ENCODE measurements at places on chromosomes 12 and 14. TPM values are rescaled to one million over a fixed set of nuclear protein-coding genes. Genes with fewer than 3 reads are reported as not detected.

GRCh38 chr14:99346470-99347080 is 74.6 kb upstream of the BCL11B start:
- DNase-seq, result no peak

DNA sequence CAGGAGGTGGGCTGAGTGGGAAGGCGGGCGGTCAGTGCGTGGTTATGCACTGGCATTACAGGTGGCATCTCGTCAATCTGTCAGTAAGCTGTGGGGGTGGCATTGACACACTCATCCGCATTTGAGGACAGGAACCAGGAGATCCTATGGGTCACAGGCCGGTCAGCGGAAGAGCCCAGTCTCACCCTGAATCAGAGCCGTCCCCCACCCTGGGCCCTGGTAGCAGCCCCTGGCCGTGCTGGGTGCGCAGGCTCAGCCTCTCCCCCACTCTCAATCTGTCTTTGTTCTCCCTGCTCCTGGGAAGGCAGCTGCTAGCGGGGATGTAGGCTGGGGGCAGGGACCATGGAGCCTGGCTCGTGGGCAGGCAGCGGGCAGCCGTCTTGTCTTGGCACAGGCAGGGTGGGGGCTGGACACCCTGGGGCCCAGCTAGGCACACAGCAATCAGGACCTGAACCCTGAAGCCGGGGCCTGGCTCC is 5.1 kb downstream of the INF2 start:
- no peak for DNase-seq

Gene MUCL1
- not detected for polyA plus RNA-seq

Gene PRICKLE1
- polyA plus RNA-seq, result 43.1 TPM

DNA sequence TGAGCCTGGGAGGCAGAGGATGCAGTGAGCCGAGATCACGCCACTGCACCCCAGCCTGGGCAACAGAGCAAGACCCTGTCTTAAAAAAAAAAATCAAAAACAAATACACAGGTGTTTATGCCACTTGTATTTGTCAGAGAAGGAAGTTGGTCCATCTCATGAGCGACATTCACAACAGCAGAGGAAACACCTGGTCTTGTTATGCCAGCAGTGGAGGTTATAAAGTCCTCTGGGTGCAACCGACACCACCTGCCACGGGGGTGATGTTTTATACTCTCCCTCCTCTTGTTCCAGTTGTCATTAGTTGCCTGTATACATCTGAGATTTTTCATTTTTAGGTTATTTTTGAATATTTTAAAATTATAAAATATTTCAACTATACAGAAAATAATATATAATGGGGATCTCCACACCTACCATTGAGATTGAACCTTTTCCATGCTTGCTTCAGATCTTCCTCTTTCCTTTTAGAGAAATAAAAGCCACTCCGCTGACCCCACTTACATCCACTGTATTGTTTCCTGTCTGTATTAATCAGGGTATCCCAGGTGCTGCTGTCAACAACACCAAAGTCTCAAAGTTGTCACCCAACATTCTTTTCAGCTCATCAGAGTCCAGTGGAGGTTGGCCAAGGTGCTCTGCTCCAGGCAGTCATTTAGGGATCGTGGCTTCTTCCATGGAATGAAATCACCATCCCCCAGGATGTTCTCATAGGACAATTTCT is 65.1 kb downstream of the RNFT2 start:
- no peak for DNase-seq

GRCh38 chr12:57839996-57840395 is 6.5 kb downstream of the CTDSP2 start:
- no peak for DNase-seq

DNA sequence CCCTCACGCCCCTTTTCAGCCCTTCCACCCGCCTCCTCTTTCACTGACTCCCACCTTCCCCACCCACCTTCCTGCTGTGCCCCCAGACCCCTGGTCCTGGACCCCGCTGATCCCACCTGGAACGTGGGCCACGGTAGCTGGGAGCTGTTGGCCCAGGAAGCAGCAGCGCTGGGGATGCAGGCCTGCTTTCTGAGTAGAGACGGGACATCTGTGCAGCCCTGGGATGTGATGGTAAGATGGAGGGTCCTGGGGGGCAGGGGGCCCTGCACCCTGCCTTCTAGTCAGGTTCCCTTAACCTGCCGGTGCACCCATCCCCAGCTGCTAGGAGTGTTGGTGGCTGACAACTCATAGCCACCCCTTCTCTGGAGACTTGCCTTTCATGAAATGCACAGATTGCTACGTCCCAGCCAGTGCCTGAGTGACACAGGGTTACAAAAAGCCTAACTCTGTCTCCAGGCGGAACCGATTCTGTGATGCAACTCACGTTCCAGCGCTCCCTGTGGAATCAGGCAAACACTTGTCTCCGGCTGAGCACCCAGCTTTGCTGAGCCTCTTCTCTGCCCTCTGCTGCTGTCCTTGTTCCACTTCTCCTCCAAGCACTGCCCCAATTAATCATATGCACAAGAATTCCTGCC is 15.0 kb upstream of the OAS2 start:
- no peak for DNase-seq

- no peak for DNase-seq
These were observed 57.9 kb upstream of the CNOT2 start for GRCh38 chr12:70185301-70185700.

Gene LBHD2
- not detected for polyA plus RNA-seq

- no peak for DNase-seq
These were observed 398.3 kb downstream of the RAD51B start for GRCh38 chr14:68217791-68218340.

Gene TRHDE
- 2.1 TPM for polyA plus RNA-seq

- DNase-seq, result no peak
These were observed 151.1 kb downstream of the NUAK1 start for GRCh38 chr12:105987685-105988035.

Gene BICD1
- 20.1 TPM for polyA plus RNA-seq

GRCh38 chr12:22828066-22828465 is 203.1 kb downstream of the ETNK1 start:
- no peak for DNase-seq

GRCh38 chr12:92145481-92145730 is 240 bp downstream of the BTG1 start:
- DNase-seq, result no peak

Gene C3AR1
- 3.9 TPM for polyA plus RNA-seq

- DNase-seq, result no peak
These were observed 20.1 kb upstream of the AKAP5 start for GRCh38 chr14:64444984-64445845.

DNA sequence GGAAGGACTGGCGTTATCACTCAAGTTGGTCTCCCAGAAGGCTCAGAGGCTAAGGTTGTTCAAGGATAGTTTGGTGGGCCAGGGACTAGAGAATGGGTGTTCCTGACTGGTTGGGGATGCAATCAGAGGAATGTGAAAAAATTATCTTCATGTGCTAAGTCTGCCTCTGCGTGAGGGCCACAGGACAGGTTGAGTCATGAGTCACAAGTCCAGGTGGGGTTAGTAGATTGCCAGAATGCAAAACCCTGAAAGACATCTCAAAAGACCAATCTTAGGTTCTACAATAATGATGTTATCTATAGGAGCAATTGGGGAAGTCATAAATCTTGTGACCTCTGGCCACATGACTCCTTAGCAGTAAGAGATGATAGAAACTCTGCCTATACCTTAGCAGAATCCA is 220.1 kb upstream of the EEA1 start:
- DNase-seq, result no peak

GRCh38 chr12:12449533-12450025 is 92.7 kb downstream of the BORCS5 start:
- no peak for DNase-seq

DNA sequence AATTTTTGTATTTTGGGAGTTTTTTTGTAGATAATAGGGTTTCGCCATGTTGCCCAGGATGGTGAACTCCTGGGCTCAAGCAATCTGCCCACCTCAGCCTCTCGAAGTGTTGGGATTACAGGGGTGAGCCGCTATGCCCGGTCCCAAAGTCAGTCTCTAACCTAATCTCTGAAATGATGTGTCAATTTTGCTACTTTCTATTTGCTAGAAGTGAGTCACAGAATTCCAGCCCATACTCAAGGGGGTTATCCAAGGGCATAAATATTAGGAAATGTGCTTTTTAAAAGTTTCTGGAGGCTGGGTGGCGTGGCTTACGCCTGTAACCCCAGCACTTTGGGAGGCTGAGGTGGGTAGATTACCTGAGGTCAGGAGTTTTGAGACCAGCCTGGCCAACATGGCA is 40.5 kb downstream of the RESF1 start:
- DNase-seq, result no peak

GRCh38 chr12:82708061-82708879 is 21.6 kb downstream of the TMTC2 start:
- DNase-seq, result no peak

GRCh38 chr14:50225067-50225973 is 6.1 kb downstream of the SOS2 start:
- peak; percentile 36 for DNase-seq

- DNase-seq, result no peak
These were observed 77.3 kb downstream of the TRHDE start for GRCh38 chr12:72349491-72349890.

Gene VSIG10
- polyA plus RNA-seq, result 28.0 TPM

GRCh38 chr14:34113005-34113511 is 162.2 kb upstream of the EGLN3 start:
- DNase-seq, result no peak

- DNase-seq, result no peak
These were observed 100.6 kb downstream of the LGMN start for GRCh38 chr14:92647797-92648279.

DNA sequence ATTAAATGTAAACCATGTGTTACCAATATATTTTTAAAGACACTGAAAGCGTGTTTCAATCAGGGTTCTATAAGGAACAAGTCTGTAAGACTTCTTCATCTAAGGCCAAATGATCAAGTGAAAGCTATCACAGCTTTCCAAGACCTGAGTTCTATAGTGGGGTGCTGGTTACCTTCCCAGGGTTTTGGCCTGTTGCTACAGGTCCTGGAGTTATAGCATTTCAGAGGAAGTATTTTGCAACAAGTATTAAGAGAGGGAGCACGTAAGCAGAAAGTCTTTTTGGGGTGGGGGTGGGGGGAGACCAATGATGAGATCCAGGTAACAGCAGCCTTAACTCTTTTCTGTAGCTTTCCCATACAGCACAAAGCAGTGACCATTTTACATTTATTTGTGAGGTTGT is 43.8 kb downstream of the FOXN3 start:
- DNase-seq, result no peak

DNA sequence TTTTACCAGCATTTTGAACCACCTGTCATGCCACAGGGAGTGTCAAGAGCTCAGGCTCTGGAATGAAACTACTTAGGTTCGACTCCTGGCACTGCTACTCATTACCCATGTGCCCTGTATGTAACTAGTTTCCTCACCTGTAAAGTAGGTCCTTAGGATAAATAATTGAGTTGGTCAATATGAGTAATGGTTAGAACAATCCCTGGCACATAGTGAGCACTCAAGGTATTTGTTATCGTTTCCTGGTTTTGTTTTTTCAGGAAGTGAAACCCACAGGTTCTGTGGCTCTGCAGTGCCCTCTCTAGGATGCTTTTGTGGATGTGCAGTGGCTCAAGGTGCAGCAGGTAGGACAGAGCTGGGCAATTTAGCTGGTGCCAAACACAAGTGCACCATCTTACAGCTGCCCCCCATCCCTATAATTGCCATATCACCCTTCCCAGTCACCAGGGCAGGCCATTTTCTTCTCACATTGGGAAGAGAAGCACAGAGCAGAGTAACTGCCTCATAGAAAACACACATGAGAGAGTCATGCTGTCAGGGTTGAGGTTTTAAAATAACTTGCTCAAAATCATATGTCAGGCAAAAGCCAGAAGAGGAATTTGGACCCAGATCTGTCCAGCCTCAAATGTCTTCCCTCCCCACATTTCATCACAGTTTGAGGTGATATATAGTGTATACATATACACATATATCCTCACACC is 297.5 kb downstream of the RPAP3 start:
- DNase-seq, result no peak

DNA sequence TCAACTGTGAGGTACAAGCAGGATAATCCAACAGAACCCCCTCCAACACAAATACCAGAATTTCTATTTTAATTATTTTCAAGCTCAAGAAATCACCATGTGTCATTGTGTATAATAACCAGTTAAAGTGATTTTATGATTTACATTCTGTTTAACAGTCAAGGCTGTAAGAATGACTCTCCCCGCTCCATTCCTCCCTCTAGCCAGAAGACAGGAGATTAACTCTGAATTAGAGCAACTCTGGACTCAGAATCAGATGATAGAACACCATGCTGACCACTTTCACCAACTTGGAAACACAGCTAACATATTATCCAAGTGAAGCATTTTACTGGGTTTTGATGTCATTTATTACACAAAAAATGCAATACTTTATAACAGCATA is 71.9 kb downstream of the ATP2B1 start:
- DNase-seq, result no peak

GRCh38 chr12:83082690-83083276 is 396.1 kb downstream of the TMTC2 start:
- DNase-seq, result peak; percentile 27

DNA sequence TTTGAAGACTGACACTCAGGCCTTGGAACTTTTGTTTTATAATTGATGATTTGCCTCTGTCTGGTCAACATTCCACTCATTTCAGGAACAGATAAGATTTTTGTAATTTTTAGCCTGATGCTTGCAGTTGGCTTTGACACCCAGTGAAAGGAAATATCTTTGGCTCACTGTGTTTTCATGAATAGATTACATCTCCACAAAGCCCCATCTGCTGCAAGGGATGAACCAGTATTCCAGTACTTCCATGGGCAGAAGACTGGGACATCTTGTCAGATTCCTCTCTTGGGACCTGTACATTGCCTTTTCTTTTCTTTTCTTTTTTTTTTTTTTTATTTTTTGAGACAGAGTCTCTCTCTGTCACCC is 28.4 kb downstream of the GSG1 start:
- DNase-seq, result no peak

Gene PLCZ1
- polyA plus RNA-seq, result 2.3 TPM

Gene BMAL2
- 4.6 TPM for polyA plus RNA-seq

- no peak for DNase-seq
These were observed 53.0 kb downstream of the ARL6IP4 start for GRCh38 chr12:123033392-123034021.

- no peak for DNase-seq
These were observed 53.3 kb upstream of the STK38L start for GRCh38 chr12:27190761-27191160.

DNA sequence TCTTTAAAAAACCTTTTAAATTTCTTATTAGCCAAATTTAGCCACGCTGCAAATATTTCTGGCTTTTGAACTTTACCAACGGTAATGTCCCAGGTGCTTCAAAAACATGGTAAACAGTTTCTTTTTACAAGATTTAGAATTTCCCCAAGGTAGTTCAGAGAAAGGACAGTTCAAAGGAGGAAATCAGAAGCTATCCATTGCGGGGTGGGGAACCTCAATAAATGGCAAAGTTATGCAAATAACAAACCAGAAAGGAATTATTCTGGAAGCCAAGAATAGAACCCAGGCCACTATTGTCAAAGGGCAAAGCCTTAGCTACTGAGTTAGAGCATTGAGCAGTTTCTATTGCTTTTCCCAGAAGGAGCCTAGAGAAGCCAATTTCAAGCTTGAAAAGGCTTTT is 62.3 kb downstream of the PDE6H start:
- DNase-seq, result no peak

Gene PPP1R1A
- polyA plus RNA-seq, result 2.3 TPM
